ENCODE measurements at places on chromosomes 3 and 15.

DNA sequence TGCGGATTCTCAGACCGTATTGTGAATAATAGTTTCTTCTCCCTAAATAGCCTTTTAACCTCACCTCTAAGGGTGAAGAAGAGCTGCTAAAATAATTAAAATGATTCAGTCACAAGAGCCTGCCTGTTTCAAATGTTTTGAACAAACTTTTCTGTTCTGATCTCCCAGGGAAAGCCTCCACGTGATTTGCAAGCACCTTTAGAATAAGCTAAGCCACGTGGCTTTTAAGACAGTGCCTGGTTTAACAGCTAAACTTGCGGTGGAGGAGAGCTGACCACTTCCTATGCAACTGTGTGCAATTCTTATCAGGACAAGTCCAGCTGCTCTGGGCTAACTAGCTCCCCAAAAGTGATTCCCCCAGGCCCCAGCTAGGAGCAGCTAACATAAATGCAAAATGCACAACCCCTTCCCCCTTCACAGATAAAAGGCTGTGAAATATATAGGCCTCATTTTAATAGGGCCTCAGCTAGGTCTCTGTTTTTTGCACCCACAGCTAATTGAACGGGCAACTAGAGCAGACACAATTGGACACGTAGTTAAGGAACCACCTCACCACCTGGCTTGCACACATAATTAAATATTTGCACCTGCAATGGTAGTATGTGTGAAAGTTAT, 401.2 kb upstream of the NR2F2 start:
- peaks cover 8% of the 10 kb centered on the region for H3K4me1 ChIP-seq
- H3K27ac ChIP-seq: no peak overlapping the region
- H3K27me3 ChIP-seq: no peaks in the 10 kb centered on the region

- no peak overlapping the region for H3K27ac ChIP-seq
- no peak overlapping the region for H3K4me3 ChIP-seq
- H3K27me3 ChIP-seq: no peaks in the 10 kb centered on the region
- H3K36me3 ChIP-seq: peaks cover 10% of the 10 kb centered on the region
- no peak for ATAC-seq
Measured at GRCh38 chr15:26882112-26882511, 15.2 kb downstream of the GABRA5 start.

GRCh38 chr3:170467571-170468147, 49.0 kb downstream of the CLDN11 start:
- no peak for ATAC-seq
- no peak overlapping the region for H3K4me3 ChIP-seq
- peaks cover 24% of the 10 kb centered on the region for H3K27me3 ChIP-seq
- H3K36me3 ChIP-seq: no peaks in the 10 kb centered on the region
- no peaks in the 10 kb centered on the region for H3K4me1 ChIP-seq

DNA sequence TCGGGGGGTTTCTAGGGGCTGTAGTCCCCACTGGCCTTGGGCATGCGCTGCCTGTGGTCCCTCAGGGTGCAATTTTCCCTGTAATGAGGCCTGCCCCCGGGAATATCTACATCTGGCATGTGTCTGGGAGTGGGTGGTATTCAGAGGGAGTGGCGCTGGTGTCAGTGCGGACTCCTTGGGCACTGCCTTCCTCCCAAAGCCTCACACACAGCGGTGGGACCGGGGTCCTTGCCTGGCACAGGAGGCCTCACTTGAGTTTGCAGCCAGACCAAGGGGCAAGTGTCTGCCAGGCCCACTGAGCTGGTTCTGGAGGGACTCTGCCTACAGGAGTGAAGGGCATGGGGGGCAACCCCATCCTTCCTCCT, 53.5 kb upstream of the PCSK6 start:
- ATAC-seq: no peak
- H3K4me3 ChIP-seq: no peak overlapping the region
- H3K27me3 ChIP-seq: peaks cover 15% of the 10 kb centered on the region
- no peaks in the 10 kb centered on the region for H3K36me3 ChIP-seq
- H3K27ac ChIP-seq: no peak overlapping the region
- no peaks in the 10 kb centered on the region for H3K4me1 ChIP-seq

DNA sequence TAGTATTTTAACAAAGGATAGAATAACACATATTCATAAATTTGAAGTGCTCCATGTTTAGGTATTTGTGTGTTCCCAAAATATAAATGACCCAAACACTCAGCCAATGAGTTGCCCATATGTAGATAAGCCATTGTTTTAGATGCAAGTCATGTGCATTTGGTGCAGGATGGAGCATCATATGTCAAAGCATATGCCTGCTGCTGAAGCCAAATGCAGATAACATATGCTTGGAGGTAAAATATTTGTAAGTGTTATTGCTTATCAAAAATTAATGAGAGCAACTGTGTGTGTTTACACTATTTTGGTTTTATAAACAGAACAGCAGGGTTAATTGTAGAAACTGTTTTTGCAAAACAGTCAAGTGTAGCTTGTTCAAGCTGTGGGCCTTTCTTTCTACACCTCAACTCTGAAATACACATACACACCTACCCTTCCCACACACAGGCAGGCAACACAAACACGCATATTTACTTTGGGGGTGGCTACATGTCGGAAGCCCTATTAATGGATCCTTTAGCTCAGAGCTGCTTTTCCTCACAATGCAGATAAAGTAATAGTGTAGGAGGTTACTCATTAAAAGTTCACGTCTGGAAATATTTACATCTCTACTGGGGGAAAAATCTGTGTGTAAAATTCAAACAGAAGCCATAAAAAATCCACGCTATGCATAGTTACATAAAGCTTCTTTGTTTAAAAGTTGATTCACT, 521.4 kb downstream of the ZNF385D start:
- H3K27me3 ChIP-seq: no peaks in the 10 kb centered on the region
- no peak overlapping the region for H3K27ac ChIP-seq
- H3K4me1 ChIP-seq: no peaks in the 10 kb centered on the region
- H3K4me3 ChIP-seq: no peak overlapping the region
- H3K36me3 ChIP-seq: no peaks in the 10 kb centered on the region

- ATAC-seq: no peak
- H3K4me3 ChIP-seq: no peak overlapping the region
- H3K4me1 ChIP-seq: no peaks in the 10 kb centered on the region
- no peak overlapping the region for H3K27ac ChIP-seq
Measured at GRCh38 chr15:78355177-78355576, 15.0 kb downstream of the CRABP1 start.

All from gastroesophageal sphincter (tissue), 4 donors.